ENCODE measurements at places on chromosomes 5 and 9.

DNA sequence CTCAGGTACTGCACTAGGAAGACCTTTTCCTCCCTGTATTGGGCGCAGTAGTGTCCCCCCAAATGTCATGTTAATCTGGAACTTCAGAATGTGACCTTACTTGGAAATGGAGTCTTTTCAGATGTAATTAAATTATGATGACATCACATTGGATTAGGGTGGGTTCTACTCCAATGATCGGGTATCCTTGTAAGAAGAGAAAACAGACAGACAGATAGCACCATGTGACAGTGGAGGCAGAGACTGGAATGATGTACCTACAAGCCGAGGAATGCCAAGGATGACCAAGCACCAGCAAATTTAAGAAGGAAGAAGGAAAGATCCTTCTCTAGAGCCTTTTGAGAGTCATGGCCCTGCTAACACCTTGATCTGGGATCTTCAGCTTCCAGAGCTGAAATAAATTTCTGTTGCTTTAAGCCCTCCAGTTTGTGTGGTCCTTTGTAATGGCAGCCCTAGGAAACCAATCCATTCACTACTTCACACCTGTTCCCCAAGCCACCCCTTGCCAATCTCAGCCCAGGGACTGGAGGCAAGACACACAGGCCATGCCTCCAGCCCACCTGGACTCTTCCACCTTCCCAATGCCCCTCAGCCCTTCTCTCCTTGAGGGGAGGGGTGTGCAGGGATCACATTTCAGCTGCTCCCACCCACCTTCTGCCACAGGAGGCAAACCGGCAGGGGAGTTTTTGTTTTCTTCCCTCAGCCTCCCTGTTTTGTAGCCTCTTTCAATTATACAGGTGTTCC, 1.6 kb downstream of the CCNJL start:
- peak; percentile 32 for DNase-seq
- peaks cover 19% of the 10 kb centered on the region for H3K36me3 ChIP-seq
- peak overlapping the region; percentile 18 for H3K27ac ChIP-seq
- H3K4me1 ChIP-seq, result peaks cover 48% of the 10 kb centered on the region

DNA sequence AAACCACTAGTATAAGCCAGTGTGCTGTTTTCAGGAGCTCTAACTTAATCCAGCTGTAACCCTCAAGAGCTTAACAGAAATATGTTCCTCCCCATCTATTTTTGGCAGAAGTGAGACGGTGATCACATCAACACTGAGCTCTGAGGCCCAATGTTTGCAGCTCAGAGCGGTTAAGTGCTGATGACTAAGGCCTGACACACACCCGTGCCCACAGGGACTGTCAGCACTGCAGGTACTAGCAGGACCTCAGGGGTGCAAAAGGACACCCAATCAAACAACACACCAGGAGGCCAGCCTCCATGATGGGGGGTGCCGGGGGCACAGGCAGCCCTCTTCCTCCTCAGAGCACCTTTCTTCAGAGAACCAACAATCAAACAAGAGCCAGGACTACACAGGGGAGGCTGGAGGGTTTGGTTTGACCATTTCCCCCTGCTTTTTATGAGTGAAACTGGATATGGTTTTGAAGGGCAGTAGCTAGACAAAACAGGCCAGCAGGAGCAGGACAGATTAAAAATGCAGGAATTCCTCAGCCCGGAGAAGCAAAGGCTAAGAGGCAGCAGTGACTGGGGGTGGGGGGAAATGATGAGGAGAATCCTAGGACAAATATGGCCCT, 61.3 kb downstream of the RAPGEF1 start:
- no peaks in the 10 kb centered on the region for H3K27me3 ChIP-seq
- H3K27ac ChIP-seq, result peak overlapping the region; percentile 93

- H3K4me3 ChIP-seq, result no peak overlapping the region
- H3K27ac ChIP-seq, result no peak overlapping the region
- DNase-seq, result no peak
- no peaks in the 10 kb centered on the region for H3K36me3 ChIP-seq
- 0 out of 2 replicates have a peak, but pooled peaks cover 4% of the 10 kb centered on the region for H3K4me1 ChIP-seq
Observed at GRCh38 chr5:15463231-15463980, 36.6 kb upstream of the FBXL7 start.

DNA sequence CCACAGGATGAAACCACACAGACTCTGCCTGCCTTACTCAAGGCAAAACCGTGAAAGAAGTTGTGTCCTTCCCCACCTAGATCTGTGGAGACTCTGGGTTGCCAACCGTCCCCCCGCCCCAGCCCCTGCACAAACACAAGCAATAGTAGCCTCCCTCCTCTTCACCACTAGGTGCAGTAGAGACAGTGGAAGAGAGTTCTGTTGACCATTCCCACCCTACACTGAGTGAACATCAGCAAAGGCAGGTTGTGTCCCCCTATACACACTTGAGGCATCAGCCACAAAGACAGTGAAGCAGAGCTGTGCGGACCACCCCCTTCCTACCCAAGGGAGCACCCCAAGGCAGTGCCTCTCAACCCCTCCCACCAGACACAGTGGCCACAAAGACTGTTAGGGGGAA, 223.7 kb upstream of the NFIL3 start:
- no peak for DNase-seq
- no peak overlapping the region for H3K27ac ChIP-seq
- H3K4me3 ChIP-seq, result no peak overlapping the region
- no peaks in the 10 kb centered on the region for H3K27me3 ChIP-seq
- no peaks in the 10 kb centered on the region for H3K36me3 ChIP-seq

GRCh38 chr9:131734165-131734610, 5.7 kb downstream of the RAPGEF1 start:
- DNase-seq, result no peak
- H3K27me3 ChIP-seq, result no peaks in the 10 kb centered on the region
- peak overlapping the region; percentile 82 for H3K27ac ChIP-seq
- H3K4me1 ChIP-seq, result peaks cover 71% of the 10 kb centered on the region
- H3K36me3 ChIP-seq, result no peaks in the 10 kb centered on the region

DNA sequence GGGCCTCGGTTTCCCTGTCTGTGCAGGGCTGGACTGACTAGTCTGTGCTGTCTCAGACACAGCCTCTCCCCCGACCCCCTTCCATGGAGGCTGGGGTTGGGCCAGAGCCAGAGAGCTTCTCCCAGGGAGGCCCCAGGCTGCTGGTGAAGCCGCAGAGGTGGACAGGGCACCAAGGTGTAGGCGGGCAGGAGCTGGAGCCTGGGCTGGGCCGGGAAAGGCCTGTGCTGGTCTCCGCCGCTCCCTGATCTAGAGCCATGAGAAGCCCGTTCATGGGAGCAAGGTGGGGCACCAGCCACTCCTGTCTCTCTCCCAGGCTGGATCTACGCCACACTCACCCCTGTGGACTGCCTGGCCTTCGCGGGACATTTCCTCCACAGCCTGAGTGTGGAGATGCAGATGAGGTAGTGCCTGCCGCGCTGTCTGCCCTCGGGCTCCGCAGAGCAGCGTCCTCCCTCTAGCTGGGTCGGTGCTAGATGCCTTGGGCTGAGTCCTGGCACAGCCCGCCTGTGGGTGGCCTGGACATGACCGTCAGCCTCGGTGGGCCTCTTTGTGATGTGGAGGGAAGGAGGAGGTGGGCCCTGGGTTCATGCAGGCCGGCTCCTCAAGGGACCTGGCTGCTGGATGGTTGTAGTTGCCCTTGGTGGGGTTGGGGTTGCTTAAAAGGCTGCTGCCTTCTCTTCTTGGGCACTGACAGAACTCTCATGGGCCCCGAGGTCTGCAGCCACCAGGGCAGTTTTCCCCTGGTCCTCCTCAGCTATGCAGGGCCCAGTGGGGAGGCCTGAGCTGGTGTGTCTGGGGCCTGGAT, 79.4 kb downstream of the PHF2 start:
- peaks cover 7% of the 10 kb centered on the region for H3K36me3 ChIP-seq
- peak; percentile 11 for DNase-seq
- H3K27ac ChIP-seq, result no peak overlapping the region
- H3K27me3 ChIP-seq, result no peaks in the 10 kb centered on the region
- H3K4me1 ChIP-seq, result no peaks in the 10 kb centered on the region
